ENCODE measurements at places on chromosomes 1 and 21.

- no peak for DNase-seq
These were observed 48.3 kb downstream of the MPZL1 start for GRCh38 chr1:167770127-167770526.

- no peak for DNase-seq
These were observed 64.4 kb upstream of the RPL11 start for GRCh38 chr1:23627069-23627735.

DNA sequence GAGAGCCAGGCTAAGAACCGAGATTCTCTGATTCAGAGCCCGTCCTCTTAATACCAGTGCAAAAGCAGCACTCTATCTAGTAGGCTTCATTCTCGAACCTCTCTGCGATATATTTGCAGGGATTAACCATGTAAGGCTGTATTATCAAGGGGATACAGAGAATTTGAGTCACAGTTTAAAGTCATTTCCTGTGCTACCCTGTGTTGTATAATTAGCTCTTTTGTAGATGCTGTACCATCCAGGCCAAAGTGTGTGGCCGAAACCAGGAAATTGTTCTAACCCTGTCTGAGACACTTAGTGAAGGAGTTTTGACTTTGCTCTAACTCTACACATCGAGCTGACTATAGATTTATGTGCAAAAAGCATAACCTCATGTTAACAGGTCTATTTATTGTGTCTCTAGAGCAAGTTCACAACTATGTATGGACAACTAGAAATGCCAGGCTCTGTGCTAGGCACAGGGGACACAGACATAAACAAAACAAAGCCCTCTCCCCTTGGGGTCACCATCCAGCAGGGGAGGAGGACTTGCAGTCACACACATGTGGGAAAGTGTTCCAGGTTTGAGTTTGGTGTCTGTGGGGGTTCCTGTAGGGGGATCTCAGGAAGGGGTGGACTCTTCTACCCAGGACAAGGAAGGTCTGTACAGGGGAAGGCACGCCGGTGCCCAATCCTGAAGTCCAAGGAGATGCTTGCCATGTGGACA is 182.2 kb downstream of the DHRS3 start:
- DNase-seq, result no peak

DNA sequence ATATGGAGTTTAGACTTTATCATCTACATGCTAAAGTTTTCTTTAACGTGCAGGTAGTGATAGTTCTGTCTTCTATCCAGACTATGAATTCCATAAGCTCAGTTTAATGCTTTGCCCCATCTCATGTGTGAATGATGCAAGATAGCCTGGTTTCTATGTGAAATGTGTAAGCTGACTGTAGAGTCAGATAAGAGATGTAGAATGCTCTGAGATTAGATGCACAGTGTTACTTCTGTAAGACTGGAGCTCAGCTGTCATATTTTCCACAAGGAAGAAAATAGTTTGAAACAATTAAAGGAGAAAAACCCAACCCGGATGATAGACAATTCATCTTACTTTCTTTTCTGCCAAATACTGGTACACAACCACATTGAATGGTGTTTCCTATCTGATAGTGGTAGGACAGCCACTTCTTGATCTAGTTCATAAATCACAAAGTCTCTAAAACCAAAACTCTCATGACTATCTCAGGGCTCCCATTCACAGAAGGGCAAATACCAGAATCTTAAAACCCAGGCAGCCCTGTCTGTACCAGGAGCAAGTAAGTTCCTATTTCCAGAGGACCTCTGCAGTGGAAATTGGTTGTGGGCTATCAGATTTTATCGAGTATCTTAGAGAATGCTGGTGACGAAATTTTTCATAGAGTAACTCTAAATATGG is 50.6 kb downstream of the TBX15 start:
- no peak for DNase-seq

- DNase-seq, result no peak
These were observed 172.4 kb downstream of the C1orf21 start for GRCh38 chr1:184559117-184559713.
